Activated T-cell treated with anti-CD3 and anti-CD28 coated beads, Interleukin-2, amount 50 U/mL, for 1 hour (primary cell): ENCODE measurements at places on chromosomes 1 and 21.

DNA sequence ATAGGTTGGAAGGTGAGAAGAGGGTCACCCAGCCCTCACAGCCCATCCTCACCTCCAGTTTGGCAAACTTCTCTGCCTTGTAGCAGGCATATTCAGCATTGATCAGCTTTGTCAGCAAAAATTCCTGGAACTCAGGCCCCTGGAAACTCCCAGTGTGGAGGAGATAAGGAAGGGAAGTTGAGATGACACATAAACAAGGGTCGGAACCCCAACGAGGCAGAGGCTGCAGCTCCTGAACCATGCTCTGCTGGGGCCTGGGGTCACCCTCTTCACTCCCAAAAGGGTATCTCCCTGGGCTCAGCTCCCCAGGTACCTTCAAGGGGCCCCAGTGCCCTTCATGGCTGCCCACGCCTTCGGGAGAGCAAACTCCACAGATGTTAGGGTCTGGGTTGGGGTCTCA, 60.4 kb downstream of the RAP1GAP start:
- DNase-seq: no peak

- DNase-seq: no peak
These were observed 43.4 kb upstream of the COL6A2 start for GRCh38 chr21:46054451-46054881.

GRCh38 chr1:163191301-163191700, 11.4 kb downstream of the RGS5 start:
- no peak for DNase-seq

- no peak for DNase-seq
These were observed 135.1 kb downstream of the CLIC6 start for GRCh38 chr21:34803782-34804370.

DNA sequence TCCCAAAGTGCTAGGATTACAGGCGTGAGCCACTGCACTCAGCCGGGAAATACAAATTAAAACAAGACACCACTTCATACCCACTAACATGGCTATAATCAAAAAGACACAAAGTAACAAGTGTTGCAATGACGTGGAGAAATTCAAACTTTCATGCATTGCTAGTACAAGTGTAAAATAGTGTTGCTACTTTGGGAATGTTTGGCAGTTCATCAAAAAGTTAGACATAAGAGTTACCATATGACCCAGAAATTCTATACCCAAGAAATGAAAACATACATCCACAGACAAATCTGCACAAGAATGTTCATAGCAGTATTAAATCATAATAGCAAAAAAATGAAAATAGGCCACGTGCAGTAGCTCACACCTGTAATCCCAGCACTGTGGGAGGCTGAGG, 16.4 kb downstream of the FOXJ3 start:
- DNase-seq: no peak
